ENCODE measurements at places on chromosomes 13 and 19.

GRCh38 chr13:41488124-41488523 is 30.8 kb downstream of the RGCC start:
- DNase-seq: no peak

DNA sequence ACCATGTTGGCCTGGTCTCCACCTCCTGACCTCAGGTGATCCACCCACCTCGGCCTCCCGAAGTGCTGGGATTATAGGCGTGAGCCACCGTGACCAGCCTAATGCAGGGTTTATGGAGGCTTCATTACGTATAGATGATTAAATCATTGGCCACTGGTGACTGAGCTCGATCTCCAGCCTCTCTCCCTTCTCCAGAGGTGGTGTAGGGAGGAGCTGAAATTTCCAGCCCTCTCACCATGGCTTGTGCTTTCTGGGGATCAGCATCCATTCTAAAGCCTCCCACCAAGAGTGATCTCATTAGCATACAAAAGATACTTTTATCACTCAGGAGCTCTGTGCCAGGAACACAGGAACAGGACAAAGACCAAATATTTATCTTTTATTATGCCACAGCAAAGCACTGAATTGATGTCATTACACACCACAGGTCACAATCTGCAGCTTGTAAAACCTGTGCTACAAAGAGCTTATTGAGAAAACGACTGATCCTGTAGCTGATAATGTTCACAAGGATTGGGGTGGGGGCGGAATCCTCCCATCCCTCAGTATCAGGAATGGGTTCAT is 32.4 kb downstream of the RHPN2 start:
- DNase-seq: no peak

GRCh38 chr19:5782945-5783919 is 1.3 kb downstream of the PRR22 start:
- DNase-seq: no peak

- DNase-seq: no peak
Measured at GRCh38 chr13:68026077-68026476, 795.9 kb upstream of the PCDH9 start.

GRCh38 chr19:3604987-3605343 is 1.7 kb downstream of the TBXA2R start:
- no peak for DNase-seq

DNA sequence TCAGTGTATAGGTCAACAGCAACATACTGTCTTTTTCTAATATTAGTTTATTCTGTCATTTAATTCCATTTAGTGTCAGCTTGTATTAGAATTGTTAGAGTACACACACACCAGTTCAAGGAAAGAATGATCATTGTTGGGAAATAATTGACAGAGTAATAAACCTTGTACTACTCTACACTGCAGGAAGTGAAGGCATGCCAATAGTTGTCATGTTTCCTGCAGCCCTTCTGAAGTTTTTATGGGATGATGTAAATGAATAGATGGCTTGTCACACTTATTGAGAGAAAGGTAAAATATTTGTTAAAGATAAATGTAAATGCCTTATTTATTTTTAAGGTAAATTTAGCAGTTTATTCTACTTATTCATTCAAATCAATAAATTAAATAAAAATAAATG is 306.9 kb upstream of the KLHL1 start:
- DNase-seq: no peak

All from substantia nigra (tissue), 51 donors.